ENCODE measurements at places on chromosomes 13 and 19.

GRCh38 chr19:15448778-15449619 lies 757 bp downstream of the WIZ start:
- no peak for DNase-seq

- no peak for DNase-seq
Observed at GRCh38 chr19:10891405-10892086, 20.2 kb downstream of the CARM1 start.

GRCh38 chr19:6272913-6273600 lies 6.7 kb downstream of the MLLT1 start:
- DNase-seq: no peak

GRCh38 chr13:35764326-35765015 lies 288.0 kb upstream of the MAB21L1 start:
- no peak for DNase-seq

Data from stimulated activated CD4-positive, alpha-beta T cell treated with anti-CD3 and anti-CD28 coated beads, Interleukin-15, amount 100 ng/mL, for 1 hour (primary cell).